ENCODE measurements at places on chromosomes 1 and 21.
A peak's percentile ranks its signal among the peaks of the same experiment; 100 is the strongest.

DNA sequence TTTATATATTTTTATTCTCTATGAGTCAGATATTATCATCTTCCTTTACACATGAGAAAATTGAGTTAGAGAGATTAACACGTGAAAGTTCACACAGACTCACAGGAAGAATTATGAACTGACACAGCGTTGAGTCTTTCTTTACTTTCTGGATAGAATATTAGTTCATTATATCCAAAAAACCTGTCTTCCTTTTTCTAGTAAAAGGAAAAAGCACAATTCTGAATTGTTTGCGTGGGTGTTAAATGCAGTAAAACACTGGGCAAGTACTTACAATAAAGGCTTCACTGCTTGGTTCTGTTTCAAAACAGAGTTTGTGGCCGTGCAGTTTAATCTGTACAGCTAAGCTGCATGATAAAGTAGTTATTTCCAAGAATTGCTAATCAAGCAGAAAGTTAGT lies 10.8 kb downstream of the MAGI3 start:
- DNase-seq = no peak

DNA sequence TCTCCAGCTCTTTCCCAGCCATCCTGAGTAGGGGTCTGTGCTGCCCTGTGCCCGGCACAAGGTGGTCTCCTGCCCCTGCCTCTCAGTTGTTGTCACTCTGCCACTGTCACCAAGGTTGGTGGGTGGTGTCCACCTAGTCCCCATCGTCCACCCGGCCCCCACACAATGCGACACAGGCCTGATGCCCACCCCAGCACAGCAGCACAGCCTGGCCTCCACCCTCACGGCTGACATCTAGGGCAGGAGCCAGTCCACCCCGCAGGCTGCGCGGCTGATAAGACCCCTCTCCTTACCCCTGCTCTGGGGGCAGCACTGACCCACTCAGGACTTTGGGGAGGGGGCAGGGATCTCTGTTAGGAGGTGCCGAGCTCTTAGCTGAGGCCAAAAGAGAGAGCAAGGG lies 198.3 kb downstream of the LIPI start:
- DNase-seq = no peak

DNA sequence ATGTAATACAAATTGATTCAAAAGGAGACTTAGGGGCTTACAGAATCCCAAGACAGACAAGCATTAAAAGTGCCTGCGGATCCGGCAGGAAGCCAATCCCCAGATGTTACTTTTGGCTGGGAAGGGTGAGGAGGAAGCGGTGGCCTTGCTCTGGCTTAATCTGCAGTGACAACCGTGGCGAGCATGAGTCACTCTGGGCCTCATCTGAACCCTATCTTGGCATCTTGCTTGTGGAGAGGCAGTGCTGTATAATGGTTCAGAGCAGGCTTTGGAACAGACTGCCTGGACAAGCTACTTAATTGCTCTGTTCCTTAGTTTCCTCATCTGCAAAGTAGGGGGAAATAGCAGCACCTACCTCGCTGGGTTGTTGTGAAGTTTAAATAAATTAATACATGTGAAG lies 74.1 kb downstream of the XCL2 start:
- peak; percentile 55 for DNase-seq

GRCh38 chr1:232901255-232901654 lies 49.2 kb upstream of the NTPCR start:
- DNase-seq = no peak

DNA sequence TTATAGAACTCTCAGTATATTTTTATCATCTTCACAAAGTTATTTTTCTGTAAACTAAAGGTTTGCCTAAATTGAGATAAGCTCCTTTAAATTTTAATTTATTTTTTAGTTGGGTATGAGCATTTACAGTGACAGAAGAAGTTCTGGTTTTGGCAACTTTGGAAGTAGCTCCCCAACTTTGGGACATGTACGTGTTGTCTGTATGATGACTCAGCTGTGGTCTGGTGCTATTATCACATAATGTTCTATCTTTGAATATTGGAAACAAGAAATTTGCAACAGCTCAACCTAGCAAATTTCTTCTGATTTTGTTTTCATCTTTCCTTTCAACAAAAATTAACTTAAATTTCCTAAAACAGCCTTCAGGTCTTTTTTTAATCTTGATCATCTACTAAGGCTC lies 46.6 kb upstream of the C1orf105 start:
- no peak for DNase-seq

GRCh38 chr1:113223546-113223945 lies 150.5 kb downstream of the LRIG2 start:
- peak; percentile 56 for DNase-seq

DNA sequence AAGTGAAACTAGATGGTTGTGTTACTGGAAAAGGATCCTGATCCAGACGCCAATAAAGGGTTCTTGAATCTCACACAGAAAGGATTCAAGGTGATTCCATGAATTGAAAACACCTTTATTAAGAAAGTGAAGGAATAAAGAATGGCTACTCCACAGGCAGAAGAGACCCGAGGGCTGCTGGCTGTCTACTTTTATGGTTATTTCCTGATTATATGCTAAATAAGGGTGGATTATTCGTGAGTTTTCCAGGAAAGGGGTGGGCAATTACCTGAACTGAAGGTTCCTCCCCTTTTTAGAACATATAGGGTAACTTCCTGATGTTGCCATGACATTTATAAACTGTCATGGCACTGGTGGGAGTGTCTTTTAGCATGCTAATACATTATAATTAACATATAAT lies 50.9 kb upstream of the WARS2 start:
- no peak for DNase-seq

- DNase-seq = no peak
Measured at GRCh38 chr1:65940126-65940525, 147.4 kb downstream of the PDE4B start.

DNA sequence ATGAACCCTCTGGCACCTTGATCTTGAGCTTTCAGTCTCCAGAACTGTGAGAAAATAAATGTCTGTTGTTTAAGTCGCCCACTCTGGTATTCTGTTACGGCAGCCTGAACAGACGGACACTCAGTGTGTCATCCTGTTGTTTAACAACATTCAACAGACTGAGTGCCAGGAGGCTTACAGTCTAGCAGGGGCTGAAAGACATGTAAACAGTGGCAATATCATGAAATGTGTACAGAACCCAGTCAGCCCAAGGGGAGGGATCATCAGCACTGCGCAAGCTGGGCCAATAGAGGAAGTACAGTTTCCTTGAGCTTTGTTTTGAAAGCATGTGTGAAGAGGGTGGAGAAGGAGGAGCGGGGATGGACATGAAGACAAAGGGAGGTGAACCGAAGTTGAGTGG lies 13.6 kb downstream of the DIP2A start:
- no peak for DNase-seq

DNA sequence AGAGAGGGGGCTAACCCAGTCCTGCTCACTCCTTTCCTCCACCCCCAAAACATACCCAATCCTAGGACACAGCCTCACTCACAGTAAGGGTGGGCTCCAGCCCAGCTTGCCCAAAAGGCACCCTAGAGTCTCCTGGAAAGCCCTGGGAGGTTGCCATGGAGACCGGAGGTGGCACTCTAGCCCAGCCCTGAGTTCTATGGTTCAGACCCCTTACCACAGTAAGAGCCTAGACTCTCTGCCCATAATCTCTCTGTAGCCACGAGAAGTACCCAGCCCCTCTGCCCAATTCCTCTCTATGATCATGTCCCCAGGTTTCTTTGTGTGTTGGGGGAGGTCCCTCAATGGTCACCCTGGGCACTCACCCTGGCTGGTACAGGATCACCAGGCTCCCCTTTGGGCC lies 14.4 kb downstream of the COL16A1 start:
- no peak for DNase-seq

DNA sequence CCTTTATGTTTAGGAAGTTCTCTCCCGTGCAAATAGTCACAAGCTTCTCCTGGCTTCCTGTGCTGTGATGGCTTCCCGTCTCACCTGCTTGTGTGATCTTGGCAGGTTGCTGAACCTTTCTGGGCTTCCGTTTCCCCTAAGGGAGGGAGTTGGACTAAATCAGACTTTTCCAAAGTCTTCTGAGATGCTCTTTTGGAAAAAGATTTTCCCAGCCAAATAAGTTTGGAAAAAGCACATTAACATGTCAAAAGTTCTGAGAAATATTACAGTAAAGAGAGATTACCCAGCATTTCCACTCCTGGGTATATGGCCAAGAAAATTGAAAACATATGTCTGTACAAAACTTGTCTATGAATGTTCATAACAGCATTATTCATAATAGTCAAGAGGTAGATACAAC lies 36.0 kb upstream of the TENT5C start:
- DNase-seq = no peak

- peak; percentile 82 for DNase-seq
Measured at GRCh38 chr1:155241069-155241679, 14.1 kb downstream of the ENTREP3 start.

GRCh38 chr1:157628773-157629172 lies 30.9 kb upstream of the FCRL4 start:
- DNase-seq = no peak

- peak; percentile 42 for DNase-seq
Measured at GRCh38 chr21:46325073-46325912, 1.3 kb downstream of the PCNT start.

DNA sequence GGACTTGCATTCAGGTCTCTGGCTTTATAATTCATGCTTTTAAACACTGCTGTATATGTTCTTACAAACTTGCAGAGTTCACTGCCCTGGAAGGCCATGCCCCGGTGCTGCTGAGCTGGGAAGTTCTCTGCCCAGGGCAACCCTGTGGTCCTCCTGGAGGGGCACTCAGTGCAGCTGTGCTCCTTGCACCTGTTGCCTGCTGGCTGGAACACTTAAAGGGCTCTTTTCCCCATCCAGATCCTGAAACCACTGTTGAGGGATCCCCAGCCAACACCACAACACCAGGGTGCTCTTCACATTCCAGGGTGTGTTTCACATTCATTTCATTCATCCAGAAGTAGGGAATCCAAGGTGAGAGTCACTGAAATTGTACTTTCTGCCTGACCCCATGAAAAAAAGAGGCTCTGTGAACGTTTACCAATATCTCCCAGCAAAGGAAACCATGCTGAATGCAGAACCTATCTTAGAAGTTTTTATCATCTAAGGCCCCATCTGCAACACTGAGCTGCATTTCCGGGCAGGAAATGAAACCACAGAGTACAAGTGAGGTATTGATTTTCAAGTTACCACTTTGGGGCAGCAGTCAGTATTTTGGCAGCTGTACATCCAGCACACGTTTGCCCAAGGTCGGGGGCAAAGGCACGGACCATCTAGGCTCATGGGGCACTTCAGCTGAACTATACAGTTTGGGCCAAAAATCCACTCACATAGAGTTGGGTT lies 16.4 kb upstream of the KIAA0040 start:
- no peak for DNase-seq

DNA sequence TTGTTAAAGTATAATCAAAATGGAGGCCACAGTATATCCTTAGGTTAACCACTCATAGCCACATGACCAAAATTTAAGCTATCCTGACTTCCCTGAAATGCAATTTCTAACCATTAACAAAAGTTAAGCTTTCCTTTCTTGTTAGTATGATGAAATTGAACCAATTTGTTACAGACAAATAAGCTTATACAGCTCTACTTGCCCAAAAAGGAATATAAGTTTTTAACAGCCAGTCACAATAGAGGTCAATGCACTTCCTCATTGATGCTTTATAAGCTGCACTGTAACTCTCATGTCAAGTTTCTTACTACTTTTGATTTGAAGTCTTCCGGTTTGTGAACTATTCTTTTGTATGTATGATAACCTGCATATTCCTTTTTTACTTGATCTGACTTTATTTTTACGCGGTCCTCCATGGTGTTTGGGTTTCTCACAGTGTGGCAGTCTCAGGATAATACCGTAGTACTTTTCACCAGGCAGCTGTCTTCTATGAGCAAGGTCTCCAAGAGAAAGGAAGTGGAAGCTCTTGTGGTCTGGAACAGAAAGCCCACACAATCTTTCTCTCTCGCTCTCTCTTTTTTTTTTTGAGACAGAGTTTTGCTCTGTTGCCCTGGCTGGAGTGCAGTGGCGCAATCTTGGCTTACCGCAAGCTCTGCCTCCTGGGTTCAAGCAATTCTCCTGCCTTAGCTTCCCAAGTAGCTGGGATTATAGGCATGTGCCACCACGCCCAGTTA lies 331.6 kb downstream of the SRGAP2C start:
- no peak for DNase-seq

DNA sequence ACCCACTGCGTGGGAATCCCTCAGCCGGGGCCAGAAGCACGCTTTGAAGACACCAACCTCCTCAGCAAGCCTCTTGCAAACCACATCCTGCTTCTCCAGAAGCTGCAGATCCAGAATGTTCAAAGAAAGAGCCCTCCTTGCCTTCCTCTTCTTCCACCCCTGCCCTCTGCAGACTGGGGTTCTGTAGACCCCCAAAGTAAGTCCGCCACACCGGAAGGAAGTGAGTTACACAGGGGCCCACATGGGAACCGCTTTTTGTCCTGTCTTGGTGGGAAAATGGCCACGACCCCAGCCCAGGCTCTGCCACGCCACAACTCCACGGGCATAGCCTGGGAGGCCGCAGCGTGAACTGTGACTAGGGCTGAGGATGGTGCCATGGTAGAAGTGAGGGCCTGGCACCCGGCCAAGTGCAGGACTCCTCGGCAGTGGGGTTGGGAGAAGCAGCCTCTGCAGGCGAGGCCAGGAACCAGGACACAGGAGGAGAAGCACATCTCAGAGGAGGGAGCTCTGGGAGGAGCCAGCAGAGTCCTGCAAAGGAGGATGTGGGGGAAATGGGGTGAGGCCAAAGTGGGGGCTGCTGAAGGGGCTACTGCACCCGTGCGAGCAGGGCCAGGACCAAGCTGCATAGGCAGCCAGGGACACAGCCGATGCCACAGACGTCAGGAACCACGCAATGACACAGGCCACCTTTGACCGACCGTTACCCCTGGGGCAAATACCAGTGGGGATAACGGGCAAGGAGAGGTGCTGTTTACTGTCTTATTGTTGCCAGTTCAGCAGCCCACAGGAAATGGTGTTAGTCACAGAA lies 30.9 kb downstream of the PDE9A start:
- DNase-seq = no peak

DNA sequence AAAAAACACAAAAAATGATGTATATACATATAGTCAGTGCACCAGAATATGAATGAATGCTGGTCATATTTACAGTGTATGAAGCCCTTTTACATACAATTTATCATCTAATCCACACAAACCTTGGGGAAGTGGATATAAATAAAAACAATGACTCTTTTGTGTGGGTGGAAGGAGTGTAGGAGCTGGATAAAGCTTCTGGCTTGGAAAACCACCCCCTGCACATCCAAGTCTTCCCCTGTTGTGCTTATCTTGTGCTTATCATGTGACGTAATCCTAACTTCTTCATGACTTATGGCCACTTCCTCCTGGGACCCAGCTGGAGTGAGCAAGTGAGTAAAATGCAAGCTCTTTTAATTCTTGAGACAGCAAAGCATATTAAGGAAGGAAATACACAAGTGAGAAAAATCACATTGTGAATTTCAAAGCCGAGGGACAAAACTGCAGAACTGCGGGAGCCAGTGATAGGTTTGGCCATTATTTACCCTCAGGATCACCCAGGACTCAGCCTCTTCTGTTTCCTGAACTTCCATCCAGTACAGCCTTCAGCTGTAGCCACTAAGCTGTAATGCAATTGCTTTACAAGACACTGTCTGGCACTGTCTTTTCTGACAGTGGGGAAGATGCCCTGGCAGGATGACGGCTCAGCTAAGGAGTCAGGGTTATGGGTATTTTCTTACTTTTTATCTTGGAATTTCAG lies 104.0 kb upstream of the PPM1J start:
- DNase-seq = no peak

- DNase-seq = no peak
Measured at GRCh38 chr1:245751726-245752470, 597.1 kb downstream of the KIF26B start.

GRCh38 chr1:26164861-26165842 lies 3.6 kb downstream of the C1orf232 start:
- DNase-seq = no peak

- no peak for DNase-seq
Measured at GRCh38 chr1:94318505-94319030, 81.2 kb upstream of the ARHGAP29 start.

GRCh38 chr21:45611939-45612664 lies 31.4 kb upstream of the PCBP3 start:
- DNase-seq = no peak

Data from body of pancreas (tissue), 4 donors.